ENCODE measurements at places on chromosomes 6 and 20. TPM values are rescaled to one million over a fixed set of nuclear protein-coding genes. Genes with fewer than 3 reads are reported as not detected.

DNA sequence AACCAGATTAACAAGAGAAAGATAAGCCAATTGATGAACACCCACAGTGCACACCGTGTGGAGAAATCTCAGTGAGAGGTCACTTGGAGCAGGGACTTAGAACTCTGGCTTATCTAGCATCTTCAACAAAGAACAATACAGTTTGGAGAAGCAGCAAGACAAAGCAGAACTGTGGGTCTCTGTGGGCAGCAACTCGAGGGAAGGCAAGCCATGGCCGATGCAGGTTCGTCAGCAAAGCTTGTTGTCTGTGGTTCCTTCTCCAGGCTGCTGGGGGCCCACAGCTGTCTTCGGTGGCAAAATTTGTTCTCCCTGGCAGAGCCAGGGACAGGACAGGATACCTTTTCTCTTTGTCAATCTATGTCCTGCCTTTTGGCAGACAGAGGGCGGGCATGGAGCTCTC, 22.1 kb downstream of the RPP40 start:
- no peak for DNase-seq

DNA sequence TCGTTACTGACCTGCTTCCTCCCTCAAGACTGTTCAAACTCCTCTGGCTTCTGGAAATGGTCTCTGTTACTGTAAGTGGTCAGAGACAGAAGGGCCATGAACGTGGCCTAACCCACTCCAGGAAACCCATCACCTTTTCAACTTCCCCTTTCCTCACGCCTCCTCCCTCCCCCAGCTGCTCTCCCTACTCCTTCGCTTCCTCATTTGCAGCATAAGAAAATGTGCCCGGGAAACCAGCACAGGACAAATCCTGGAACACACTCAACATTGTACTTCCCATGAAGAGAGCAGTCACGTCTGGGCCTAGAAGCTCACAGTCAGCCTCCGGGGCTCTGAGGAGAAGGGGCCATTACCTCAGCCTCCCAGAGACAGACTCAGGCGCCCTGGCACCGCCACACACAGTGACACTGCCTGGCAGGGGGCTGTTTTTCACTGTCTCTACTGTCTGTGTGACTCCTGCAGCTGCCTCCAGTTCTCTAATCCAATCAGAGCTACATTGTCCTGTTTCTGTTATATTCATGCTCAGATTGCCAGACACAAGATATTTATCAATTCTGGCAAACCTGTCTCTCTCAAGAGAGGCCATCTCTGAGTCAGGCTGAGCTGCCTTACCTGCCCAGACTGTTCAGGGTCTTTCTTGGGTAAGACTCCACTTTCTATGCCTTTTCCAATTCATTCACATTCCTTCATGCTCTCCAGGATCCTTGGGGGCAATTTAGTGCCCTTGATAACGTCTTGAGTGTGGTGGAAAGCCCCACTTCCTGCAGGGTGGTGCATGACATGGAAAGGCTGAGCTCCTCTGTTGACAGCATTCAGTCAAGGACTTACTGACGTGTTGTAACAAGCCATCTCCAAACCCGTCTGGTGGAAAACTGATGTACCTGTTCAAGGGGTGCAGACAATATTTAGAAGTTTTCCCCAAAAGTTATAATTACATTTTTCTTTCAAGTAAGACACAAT, 242.2 kb downstream of the HIVEP2 start:
- DNase-seq, result no peak

MICB gene
- 8.1 TPM for total RNA-seq

GRCh38 chr6:13877051-13877450, 47.7 kb upstream of the RNF182 start:
- DNase-seq, result no peak

DNA sequence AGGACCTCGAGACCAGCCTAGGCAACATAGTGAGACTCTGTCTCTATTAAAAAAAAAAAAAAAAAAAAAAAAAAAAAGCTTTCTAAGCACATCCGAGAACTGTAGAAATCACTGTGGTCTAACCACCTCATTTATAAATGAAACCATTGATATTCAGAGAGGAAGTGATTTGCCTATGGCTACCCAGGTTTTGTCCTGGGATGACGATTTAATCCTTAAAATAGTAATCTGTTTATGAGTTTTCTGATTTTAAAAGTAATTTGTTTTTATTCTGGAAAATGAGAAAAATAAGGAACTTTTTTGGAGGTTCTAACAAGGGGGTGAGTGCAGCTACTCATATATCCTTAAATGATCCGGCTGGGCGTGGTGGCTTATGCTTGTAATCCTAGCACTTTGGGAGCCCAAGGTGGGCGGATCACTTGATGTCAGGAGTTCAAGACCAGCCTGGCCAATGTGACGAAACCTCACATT, 6.5 kb upstream of the BTN3A2 start:
- no peak for DNase-seq

DNA sequence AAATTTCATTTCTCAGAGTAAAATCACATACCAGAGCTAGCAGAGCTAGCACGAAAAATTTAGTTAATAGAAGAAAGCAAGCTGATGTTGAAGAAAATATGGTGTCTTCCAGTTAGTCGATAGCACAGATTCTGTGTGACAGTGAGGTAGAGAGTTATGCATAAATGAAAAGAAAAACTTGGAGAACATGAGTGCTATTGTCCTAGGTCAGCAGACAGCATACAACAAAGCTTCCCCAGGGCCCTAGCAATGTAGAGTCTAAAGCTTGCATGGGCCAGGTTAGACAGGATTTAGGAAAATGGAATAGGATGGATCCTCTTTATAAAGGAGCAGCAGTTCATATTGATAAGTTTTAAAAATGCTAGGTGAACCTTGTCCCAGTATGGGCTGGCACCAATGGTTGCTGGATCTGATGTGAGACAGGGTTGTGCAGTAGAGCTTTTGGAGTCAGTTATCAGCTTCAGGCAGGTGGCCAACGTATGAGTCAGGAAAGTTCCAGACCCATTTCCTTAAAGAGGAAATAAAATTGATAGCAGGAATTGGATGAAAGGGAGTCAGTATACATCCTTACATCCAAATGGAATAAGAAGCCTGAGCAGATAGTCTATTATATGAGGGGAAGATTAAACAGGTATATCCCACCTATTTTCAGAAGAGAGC, 277.2 kb downstream of the FRK start:
- no peak for DNase-seq

GRCh38 chr20:3011752-3012151, 31.7 kb upstream of the GNRH2 start:
- DNase-seq, result no peak

EMILIN3 gene
- 0.62 TPM for total RNA-seq

DNA sequence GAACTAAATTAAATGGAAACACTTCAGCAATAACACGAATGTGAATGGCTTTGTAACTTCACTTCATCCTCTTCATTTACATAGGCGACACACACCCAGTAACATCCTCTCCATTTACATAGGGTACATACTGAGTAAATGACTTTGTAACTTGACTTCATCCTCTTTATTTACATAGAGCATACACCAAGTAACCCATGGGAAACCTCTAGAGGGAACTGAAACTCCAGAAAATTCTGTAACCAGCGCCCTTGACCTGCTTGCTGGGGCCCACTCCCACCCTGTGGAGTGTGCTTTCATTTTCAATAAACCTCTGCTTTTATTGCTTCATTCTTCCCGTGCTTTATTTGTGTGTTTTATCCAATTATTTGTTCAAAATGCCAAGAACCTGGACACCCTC, 81.6 kb upstream of the OPRM1 start:
- no peak for DNase-seq

- no peak for DNase-seq
These were observed 188.1 kb downstream of the CD83 start for GRCh38 chr6:14305624-14306023.

- DNase-seq, result no peak
These were observed 43.7 kb upstream of the GABRR1 start for GRCh38 chr6:89260832-89261231.

ENPP1 gene
- total RNA-seq, result 1.2 TPM

DNA sequence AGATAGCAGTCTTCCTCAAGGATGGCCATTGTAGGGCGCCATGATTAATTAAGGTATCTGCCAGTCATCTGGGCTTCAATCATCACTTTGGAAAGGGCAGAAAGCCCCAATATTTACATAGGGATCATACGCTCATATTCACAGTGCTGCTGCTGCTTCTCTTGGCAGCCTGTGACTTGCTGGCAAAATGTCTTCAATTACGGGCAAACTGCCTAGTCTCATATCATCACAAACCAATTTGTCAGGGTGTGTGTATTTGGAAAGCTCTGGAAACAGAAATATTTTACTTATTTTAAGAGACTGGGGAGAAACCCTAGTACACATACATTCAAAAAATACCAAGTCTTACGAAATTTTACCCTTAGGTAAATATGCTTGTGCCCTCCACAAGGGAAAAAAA, 77.6 kb downstream of the SAMD5 start:
- DNase-seq, result no peak

- DNase-seq, result no peak
These were observed 125.2 kb downstream of the KIF6 start for GRCh38 chr6:39599973-39600372.

- no peak for DNase-seq
These were observed 43.4 kb downstream of the FAM50B start for GRCh38 chr6:3892603-3893002.

DNA sequence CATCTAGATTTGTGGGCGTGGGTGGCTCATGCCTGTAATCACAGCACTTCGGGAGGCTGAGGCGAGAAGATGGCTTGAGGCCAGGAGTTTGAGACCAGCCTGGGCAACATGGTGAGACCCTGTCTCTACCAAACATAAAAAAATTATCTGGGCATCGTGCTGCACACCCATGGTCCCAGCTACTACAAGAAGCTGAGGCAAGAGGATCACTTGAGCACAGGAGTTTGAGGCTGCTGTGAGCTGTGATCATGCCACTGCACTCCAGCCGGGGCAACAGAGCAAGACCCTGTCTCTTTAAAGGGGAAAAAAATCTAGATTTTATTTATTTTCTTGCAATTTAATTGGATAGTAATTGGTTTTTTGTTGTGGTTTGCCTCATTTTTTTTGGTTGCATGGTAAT, 53.6 kb downstream of the DEK start:
- DNase-seq, result no peak

Measured in kidney epithelial cell (primary cell).